ENCODE measurements at places on chromosomes 5 and 9.

- DNase-seq, result no peak
These were observed 7.7 kb upstream of the VAV2 start for GRCh38 chr9:133999851-134000265.

GRCh38 chr9:136950656-136951276 lies 1.3 kb upstream of the LCN12 start:
- no peak for DNase-seq

- no peak for DNase-seq
These were observed 20.8 kb downstream of the FGD3 start for GRCh38 chr9:92968081-92968480.

DNA sequence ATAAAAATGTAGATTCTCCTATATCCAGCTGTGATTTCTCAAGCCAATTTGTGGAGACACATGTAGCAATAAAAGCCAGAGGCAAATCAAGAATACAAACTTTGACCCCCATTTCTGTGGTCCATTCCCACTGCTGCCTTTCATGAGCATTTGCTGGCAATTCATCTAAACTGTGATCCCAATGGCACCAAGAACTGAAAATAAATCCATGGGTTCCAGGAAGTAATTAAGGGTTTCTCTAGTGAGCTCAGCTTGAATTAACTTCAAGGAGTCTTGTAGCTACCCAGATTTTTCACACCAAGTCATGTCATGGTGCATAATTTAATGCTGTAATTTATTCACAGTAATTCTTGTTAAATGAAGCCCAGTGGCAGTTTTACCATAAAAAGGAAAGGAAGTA lies 145.0 kb upstream of the SMC2 start:
- DNase-seq, result no peak

DNA sequence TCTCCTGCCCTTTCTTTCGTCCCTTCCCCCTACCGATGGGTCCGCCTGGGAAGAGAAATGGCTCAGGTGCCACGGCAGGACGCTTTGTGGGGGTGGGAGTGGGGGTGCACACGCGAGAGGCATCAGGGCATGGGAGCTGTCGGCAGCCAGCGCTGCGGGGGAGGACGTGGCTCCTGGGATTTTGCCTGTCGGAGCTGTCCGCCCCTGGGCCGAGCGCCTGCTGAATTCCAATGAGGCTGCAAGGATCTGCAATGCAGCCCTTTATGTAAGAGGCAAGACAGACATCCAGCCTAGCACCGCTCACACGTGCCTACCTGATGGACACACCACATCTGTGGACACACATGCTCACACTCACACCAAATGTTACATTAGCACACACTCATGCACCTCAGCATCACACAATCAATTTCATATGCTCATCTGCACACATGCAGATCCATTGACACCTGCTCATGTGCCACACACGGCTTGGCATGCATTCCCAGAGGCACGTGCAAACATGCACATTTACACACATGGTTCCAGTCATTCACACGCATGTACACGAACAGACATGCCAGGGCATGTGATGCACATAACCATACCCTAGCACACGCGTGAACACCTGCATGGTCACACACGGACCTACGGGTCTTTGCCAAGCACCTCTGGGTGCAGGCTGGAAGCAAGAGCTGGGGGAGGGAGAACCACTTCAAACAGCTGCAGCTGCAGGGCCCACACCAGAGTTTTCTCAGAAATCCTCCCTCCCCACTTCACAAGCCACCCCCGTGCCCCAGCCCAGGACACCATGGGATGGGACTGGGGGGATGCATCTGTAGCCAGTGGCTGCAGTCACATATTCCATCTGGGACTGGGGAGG lies 1.4 kb downstream of the GRIN1 start:
- DNase-seq, result no peak

- DNase-seq, result no peak
These were observed 19.0 kb upstream of the SCAMP1 start for GRCh38 chr5:78341440-78341839.

DNA sequence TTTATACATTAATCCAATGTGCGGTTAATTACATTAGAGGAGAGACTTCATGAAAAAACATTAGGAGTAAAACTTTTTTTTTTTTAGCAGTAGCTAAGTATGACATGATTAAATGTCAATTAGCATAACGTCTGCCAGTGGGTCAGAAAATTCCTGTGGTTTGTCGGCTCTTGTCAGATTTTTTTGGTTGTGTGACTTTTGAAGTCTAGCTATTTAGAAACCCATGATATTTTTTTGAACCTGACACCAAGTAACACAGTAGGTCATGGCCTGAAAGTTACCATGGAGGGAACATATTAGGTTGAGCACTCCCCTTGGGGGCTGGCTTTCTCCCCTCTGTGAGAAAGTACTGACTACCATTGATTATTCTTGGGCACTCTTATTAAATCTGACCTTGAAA lies 84.8 kb upstream of the ALDH1A1 start:
- no peak for DNase-seq

GRCh38 chr5:51380603-51381207 lies 2.5 kb upstream of the ISL1 start:
- DNase-seq, result no peak

Measured in D721Med (cell line).